Activated T-helper 1 cell treated with Interleukin-2 at 50 U/mL for 16 hours (primary cell): ENCODE measurements at places on chromosomes 3 and 15.

DNA sequence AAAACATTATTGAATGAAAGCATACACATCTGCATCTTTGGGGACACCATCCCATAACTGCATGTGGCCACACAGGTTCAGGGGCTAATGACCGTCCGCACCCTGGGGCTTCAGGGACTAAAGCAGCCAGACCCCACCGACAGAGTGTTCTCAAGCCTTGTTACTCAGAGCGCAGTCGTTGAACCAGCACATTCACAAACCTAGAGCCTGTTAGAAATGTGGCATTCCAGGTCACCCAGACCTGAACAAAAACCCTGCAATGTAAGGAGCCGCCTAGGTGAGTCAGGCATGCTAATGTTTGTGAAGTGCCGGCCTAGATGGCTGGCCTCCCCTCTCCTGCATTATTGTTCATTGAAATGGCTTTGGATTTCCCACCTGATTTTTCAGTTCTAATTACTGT lies 52.3 kb upstream of the HACD2 start:
- no peak for DNase-seq

GRCh38 chr3:124498891-124499290 lies 231.4 kb upstream of the UMPS start:
- DNase-seq, result no peak

DNA sequence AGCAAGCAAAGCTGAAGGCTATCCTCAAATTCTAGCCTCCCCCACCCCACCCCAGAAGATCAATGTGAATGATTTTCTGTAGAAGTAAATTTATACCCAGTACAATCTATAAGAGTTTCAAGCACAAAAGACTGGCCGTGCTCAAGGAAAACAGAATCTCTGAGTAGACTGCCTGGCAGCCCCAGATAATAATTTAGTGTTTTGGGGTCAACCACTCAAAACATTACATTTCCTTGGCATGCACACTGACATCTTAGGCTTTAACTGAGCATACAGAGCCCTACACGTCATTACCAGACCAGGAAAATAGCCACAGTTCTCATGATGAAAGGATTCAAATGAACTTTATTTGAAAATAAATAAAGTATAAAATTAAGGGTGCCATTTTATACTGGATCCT lies 376.5 kb downstream of the TBL1XR1 start:
- no peak for DNase-seq

GRCh38 chr3:51706788-51707731 lies at the start of gene GRM2:
Gene GRM2, plus strand, starts transcription at chr3:51707068. Its CDS starts 1,916 bp downstream, at chr3:51708984.
- DNase-seq, result no peak

DNA sequence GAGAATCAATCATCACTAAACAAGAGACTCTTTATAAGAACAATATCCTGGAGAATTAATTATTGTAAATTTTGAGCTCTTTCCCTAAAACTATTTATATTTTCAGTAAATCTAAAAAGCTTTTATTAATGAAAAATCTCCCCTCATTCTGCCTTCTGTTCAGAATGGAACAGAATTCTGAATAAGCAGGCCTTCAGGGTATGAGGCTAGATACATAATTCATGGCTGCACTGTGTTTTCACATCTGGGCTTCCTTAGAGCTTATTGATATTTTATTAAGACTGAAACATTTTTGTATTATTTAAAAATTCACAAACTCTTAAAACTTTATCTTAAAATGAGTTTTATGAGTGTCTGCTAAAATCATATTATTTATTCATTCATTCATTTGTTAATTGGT lies 24.8 kb downstream of the CLDN11 start:
- DNase-seq, result no peak

GRCh38 chr3:196192036-196192523 lies 19.1 kb downstream of the ZDHHC19 start:
- peak; percentile 29 for DNase-seq

- no peak for DNase-seq
Measured at GRCh38 chr3:47117807-47118364, 46.0 kb downstream of the SETD2 start.
